ENCODE measurements at places on chromosomes 16 and 17. TPM values are rescaled to one million over a fixed set of nuclear protein-coding genes. Genes with fewer than 3 reads are reported as not detected.

Gene TBC1D3C
- total RNA-seq = not detected

Gene WSB1
- total RNA-seq = 130 TPM

Gene CBFA2T3
- not detected for total RNA-seq

Gene PLD6
- total RNA-seq = 2.9 TPM

Gene SLC6A2
- not detected for total RNA-seq

Gene NOG
- 0.09 TPM for total RNA-seq

Gene RCVRN
- 0.37 TPM for total RNA-seq

Gene SEPTIN12
- total RNA-seq = not detected

Gene ABCA10
- total RNA-seq = 2.2 TPM

Data from smooth muscle cell of bladder (primary cell).